Upper lobe of left lung (tissue), 6 donors: ENCODE measurements at places on chromosomes 3 and 15. TPM values are rescaled to one million over a fixed set of nuclear protein-coding genes. Genes with fewer than 3 reads are reported as not detected.

The GOLGA8T gene
- total RNA-seq = 0.26 TPM

The SEMA7A gene
- total RNA-seq = 2.2 TPM

The NR2E3 gene
- total RNA-seq = 2.4 TPM

The LRRC31 gene
- 1.00 TPM for total RNA-seq

The CHRFAM7A gene
- 3.9 TPM for total RNA-seq

The NAA50 gene
- total RNA-seq = 75.7 TPM

The PLXND1 gene
- 207 TPM for total RNA-seq

GRCh38 chr3:189324538-189325138, 152.9 kb downstream of the TPRG1 start:
- H3K4me3 ChIP-seq = no peak overlapping the region
- no peaks in the 10 kb centered on the region for H3K36me3 ChIP-seq
- H3K27ac ChIP-seq = no peak overlapping the region
- peaks cover 3% of the 10 kb centered on the region for H3K4me1 ChIP-seq

- H3K27me3 ChIP-seq = no peaks in the 10 kb centered on the region
- H3K4me3 ChIP-seq = no peak overlapping the region
- H3K4me1 ChIP-seq = no peaks in the 10 kb centered on the region
- H3K36me3 ChIP-seq = peaks cover 8% of the 10 kb centered on the region
These were observed 19.4 kb upstream of the SKOR1 start for GRCh38 chr15:67805666-67806516.

GRCh38 chr3:168544097-168544957, 448.6 kb upstream of the GOLIM4 start:
- no peaks in the 10 kb centered on the region for H3K36me3 ChIP-seq
- no peak overlapping the region for H3K27ac ChIP-seq
- H3K27me3 ChIP-seq = no peaks in the 10 kb centered on the region
- H3K4me1 ChIP-seq = no peaks in the 10 kb centered on the region
- H3K4me3 ChIP-seq = no peak overlapping the region
- no peak for DNase-seq

- H3K4me1 ChIP-seq = no peaks in the 10 kb centered on the region
- DNase-seq = no peak
- no peak overlapping the region for H3K27ac ChIP-seq
- no peaks in the 10 kb centered on the region for H3K36me3 ChIP-seq
- H3K4me3 ChIP-seq = no peak overlapping the region
These were observed 133.0 kb upstream of the PRR20G start for GRCh38 chr3:127420829-127421228.

- peaks cover 6% of the 10 kb centered on the region for H3K4me1 ChIP-seq
- H3K27ac ChIP-seq = no peak overlapping the region
- no peaks in the 10 kb centered on the region for H3K36me3 ChIP-seq
These were observed 33.2 kb downstream of the ARNT2 start for GRCh38 chr15:80437334-80437891.

GRCh38 chr3:112123548-112123947, 9.5 kb downstream of the GCSAM start:
- H3K27me3 ChIP-seq = no peaks in the 10 kb centered on the region
- H3K4me1 ChIP-seq = peaks cover 13% of the 10 kb centered on the region
- DNase-seq = no peak

GRCh38 chr3:135539351-135539750, 426.2 kb upstream of the PPP2R3A start:
- no peak for DNase-seq
- no peaks in the 10 kb centered on the region for H3K4me1 ChIP-seq
- H3K27ac ChIP-seq = no peak overlapping the region
- no peaks in the 10 kb centered on the region for H3K36me3 ChIP-seq
- no peak overlapping the region for H3K4me3 ChIP-seq

DNA sequence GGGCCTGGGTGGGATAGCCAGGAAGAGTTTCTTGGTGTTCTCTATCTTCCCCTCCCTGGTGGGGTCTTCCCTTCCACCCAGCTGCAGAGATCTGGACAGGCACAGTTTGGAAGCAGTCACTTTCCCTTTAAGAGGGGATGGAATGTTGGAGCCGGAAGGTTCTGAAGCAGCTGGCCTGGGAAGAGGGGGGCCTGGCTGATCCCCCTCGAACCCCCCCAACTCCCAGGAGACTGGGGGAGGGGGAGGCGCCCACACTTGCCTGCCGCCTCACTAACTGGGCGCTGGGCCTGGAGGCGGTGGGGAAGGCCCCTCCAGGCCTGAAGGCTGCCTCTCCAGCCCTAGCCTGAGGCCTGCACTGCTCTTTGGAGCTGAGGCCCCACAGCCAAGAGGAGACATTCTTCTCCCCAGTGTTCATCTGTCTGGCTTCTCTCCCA, 1.4 kb downstream of the DVL3 start:
- H3K36me3 ChIP-seq = no peaks in the 10 kb centered on the region
- H3K27me3 ChIP-seq = no peaks in the 10 kb centered on the region
- peak overlapping the region; percentile 91 for H3K27ac ChIP-seq
- peak overlapping the region; percentile 88 for H3K4me3 ChIP-seq
- H3K4me1 ChIP-seq = peaks cover 52% of the 10 kb centered on the region

DNA sequence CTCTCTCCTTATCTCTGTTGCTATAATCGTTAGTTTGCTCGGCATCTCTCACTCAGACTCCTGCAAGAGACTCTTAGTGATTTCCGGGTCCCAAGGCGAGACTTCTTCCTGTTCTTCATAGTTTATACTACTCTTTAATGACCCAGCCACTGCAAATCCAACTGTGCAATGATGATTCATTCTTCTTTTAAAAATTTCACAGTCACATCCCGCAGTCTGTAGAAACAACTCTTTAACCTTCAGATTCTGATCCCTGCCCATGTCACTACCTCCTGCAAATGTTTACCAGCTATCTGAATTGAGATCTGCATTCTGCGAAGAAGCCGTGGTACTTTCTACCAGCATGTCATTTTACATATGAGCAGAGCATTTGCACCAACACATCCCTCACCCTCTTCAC, 2.8 kb upstream of the VGLL3 start:
- no peak overlapping the region for H3K27ac ChIP-seq
- peaks cover 8% of the 10 kb centered on the region for H3K27me3 ChIP-seq
- peaks cover 5% of the 10 kb centered on the region for H3K4me1 ChIP-seq
- H3K4me3 ChIP-seq = no peak overlapping the region
- H3K36me3 ChIP-seq = no peaks in the 10 kb centered on the region

- no peaks in the 10 kb centered on the region for H3K36me3 ChIP-seq
- H3K4me1 ChIP-seq = no peaks in the 10 kb centered on the region
- no peak for DNase-seq
- H3K4me3 ChIP-seq = no peak overlapping the region
- H3K27me3 ChIP-seq = no peaks in the 10 kb centered on the region
These were observed 1357.6 kb upstream of the EPHA6 start for GRCh38 chr3:95456835-95457234.

GRCh38 chr3:95797081-95797480, 1017.3 kb upstream of the EPHA6 start:
- H3K27me3 ChIP-seq = no peaks in the 10 kb centered on the region
- no peak overlapping the region for H3K27ac ChIP-seq
- H3K4me3 ChIP-seq = no peak overlapping the region
- H3K4me1 ChIP-seq = no peaks in the 10 kb centered on the region
- H3K36me3 ChIP-seq = no peaks in the 10 kb centered on the region
- DNase-seq = no peak
